ENCODE measurements at places on chromosomes 6 and 20. TPM values are rescaled to one million over a fixed set of nuclear protein-coding genes. Genes with fewer than 3 reads are reported as not detected.

DNA sequence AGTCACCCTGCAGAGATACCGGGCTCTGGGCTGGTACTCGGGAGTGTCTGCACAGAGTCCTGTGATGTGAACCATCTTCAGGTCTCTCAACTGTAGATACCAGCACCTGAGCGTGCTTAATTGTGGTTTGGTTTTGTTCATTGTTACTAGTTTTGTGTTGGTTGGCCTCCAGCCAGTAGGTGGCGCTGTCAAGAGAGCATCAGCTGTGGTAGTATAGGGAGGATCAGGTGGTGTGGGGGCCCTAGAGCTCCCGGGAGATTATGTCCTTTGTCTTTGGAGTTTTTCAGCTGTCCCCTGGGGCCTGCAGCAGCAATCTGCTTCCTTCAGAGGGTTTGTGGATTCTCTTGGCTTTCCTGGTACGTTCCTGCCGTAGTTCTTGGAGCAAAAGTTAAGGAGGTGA lies 67.9 kb downstream of the CDYL start:
- H3K27me3 ChIP-seq: no peaks in the 10 kb centered on the region
- no peak overlapping the region for H3K27ac ChIP-seq
- H3K4me3 ChIP-seq: no peak overlapping the region
- no peaks in the 10 kb centered on the region for H3K36me3 ChIP-seq
- no peak for DNase-seq

- DNase-seq: no peak
- H3K27me3 ChIP-seq: no peaks in the 10 kb centered on the region
Observed at GRCh38 chr20:40860487-40860902, 168.1 kb upstream of the TOP1 start.

- no peak overlapping the region for H3K4me3 ChIP-seq
- H3K36me3 ChIP-seq: no peaks in the 10 kb centered on the region
Observed at GRCh38 chr6:128168244-128168643, 267.4 kb upstream of the THEMIS start.

- H3K27me3 ChIP-seq: no peaks in the 10 kb centered on the region
Observed at GRCh38 chr20:51551186-51551585, 8.7 kb upstream of the NFATC2 start.

- DNase-seq: no peak
- no peaks in the 10 kb centered on the region for H3K4me1 ChIP-seq
Observed at GRCh38 chr20:38839563-38839962, 34.1 kb downstream of the PPP1R16B start.

DNA sequence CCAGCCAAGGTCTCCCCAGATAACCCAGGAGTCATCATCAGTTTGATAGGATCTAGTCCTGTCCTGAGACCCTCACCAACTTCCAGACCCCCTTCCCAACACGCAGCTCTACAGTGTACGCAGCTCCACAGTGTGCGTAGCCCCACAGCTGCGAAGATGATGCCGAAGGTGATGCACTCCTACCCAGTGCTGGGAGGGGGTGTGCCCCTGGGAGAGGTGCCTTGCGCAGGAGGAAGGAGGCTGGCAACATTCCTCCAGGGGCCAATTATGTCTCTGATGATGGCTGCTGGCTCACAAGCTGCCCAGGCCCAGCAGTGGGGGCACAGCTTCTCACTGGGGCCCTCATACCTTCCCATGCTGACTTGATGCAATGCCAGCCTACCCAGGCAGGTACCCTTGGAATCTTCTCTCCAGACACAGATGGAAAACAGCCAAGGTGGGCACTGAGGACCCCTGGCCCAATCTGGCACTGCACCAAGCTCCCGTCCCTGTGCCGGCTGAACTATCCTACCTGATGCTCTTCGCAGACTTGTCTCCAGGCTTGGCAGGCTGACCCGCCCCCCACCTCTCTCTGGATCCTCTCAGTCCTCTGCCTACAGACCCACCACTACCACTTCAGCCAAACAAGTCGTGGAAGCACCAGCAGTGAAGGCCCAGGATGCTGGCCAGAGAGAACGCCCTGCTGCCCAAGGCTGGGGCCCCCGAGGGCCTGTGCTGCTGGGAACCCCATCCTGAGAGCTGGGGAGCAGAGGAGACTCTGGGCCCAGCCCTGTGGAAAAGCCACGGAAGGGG lies 1.4 kb downstream of the ZNF512B start:
- no peaks in the 10 kb centered on the region for H3K27me3 ChIP-seq
- DNase-seq: peak; percentile 70
- peaks cover 25% of the 10 kb centered on the region for H3K36me3 ChIP-seq
- H3K4me3 ChIP-seq: peak overlapping the region; percentile 71

DNA sequence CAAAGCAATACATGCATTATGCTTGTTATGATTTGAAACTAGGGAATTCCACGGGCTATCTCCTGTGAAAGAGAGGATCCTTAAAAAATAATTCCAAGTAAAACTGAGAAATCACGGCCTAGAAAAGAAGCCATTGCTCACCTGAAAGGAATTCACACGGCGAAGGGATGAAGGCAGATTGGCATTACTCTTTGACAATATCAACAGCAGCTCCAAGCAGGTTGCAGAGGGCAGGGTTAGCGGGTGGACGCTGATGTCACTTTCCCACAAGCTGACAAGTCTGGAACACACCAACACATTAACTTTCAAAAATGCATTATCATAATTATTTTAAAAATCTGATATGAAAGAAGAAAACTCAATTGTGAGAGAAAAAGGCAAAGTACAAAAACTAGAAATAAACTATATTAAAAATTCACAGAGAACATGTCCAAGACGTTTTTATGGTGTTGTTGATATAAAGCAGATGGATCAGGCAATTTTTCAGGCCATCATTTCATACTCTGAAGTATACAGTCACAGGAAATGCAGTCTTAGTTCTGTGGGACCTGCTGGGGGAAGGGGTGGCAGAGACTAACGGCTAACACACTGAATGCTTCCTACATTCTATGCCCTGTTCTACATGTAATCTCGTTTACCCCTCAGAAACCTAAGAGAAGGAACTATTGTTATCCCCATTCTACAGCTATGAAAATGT lies 108.3 kb downstream of the UBE3D start:
- no peaks in the 10 kb centered on the region for H3K27me3 ChIP-seq
- no peak overlapping the region for H3K27ac ChIP-seq
- H3K4me1 ChIP-seq: peaks cover 7% of the 10 kb centered on the region
- no peak overlapping the region for H3K4me3 ChIP-seq
- no peaks in the 10 kb centered on the region for H3K36me3 ChIP-seq
- DNase-seq: no peak

- H3K36me3 ChIP-seq: no peaks in the 10 kb centered on the region
- no peaks in the 10 kb centered on the region for H3K27me3 ChIP-seq
- H3K27ac ChIP-seq: peak overlapping the region; percentile 41
- H3K4me3 ChIP-seq: no peak overlapping the region
Observed at GRCh38 chr20:13322621-13323020, 101.5 kb downstream of the ISM1 start.

- H3K27me3 ChIP-seq: no peaks in the 10 kb centered on the region
- no peak overlapping the region for H3K27ac ChIP-seq
- no peak overlapping the region for H3K4me3 ChIP-seq
- no peaks in the 10 kb centered on the region for H3K4me1 ChIP-seq
- H3K36me3 ChIP-seq: no peaks in the 10 kb centered on the region
Observed at GRCh38 chr6:87755708-87756671, 54.0 kb upstream of the AKIRIN2 start.

GRCh38 chr20:47689731-47690130 lies 95.5 kb downstream of the SULF2 start:
- no peak for DNase-seq
- H3K36me3 ChIP-seq: peaks cover 13% of the 10 kb centered on the region
- H3K27ac ChIP-seq: no peak overlapping the region
- peaks cover 13% of the 10 kb centered on the region for H3K4me1 ChIP-seq
- no peaks in the 10 kb centered on the region for H3K27me3 ChIP-seq
- no peak overlapping the region for H3K4me3 ChIP-seq

GRCh38 chr20:33014336-33015113 lies 7.0 kb downstream of the BPIFB2 start:
- H3K36me3 ChIP-seq: no peaks in the 10 kb centered on the region
- H3K27ac ChIP-seq: no peak overlapping the region
- H3K4me1 ChIP-seq: no peaks in the 10 kb centered on the region
- no peak for DNase-seq

Gene KCNS1
- total RNA-seq: 0.14 TPM

- no peak overlapping the region for H3K4me3 ChIP-seq
- no peaks in the 10 kb centered on the region for H3K4me1 ChIP-seq
- no peaks in the 10 kb centered on the region for H3K27me3 ChIP-seq
- H3K36me3 ChIP-seq: no peaks in the 10 kb centered on the region
Observed at GRCh38 chr6:113774127-113774825, 82.9 kb upstream of the MARCKS start.

Gene GRM4
- 0.14 TPM for total RNA-seq

DNA sequence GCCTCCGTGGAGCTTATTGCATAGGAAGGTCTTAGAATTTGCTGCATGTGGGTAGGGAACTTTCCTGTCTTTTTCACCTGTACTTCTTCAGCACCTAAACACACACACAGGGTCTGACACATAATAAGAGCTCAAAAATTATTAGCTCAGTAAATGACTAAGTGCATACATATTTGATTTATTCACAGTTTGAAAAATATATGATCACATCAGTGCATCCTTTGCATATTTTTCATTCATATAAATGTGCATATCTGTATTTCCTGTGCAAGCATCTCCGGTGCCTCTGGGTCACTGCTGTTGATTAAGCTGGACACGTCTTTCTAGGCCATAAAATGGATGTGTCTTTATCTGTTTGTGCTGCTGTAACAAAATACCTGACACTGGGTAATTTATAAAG lies 234.7 kb downstream of the UST start:
- H3K4me3 ChIP-seq: no peak overlapping the region
- no peak for DNase-seq
- no peaks in the 10 kb centered on the region for H3K36me3 ChIP-seq
- H3K27me3 ChIP-seq: no peaks in the 10 kb centered on the region

DNA sequence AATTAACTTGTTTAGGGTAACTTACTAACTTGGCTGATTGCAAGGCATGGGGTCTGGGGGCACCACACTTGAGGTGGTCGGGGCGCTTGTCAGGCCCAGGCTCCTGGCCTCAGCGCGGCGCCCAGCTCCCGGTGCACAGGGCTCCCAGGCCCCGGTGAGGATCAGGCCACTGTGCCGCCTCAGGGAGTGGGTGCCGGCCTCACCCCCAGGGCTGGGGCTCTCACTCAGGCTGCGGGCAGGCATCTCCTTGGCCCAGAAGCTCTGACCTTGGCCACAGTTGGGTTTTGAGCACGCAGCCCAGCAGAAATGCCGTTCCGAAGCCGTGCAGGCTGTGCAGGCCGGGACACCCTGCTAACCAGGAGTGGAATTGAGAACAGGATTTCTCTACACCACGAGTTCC lies 37.8 kb upstream of the BHLHE23 start:
- peaks cover 13% of the 10 kb centered on the region for H3K27me3 ChIP-seq
- no peaks in the 10 kb centered on the region for H3K4me1 ChIP-seq
- no peak for DNase-seq

Gene WFDC5
- not detected for total RNA-seq

DNA sequence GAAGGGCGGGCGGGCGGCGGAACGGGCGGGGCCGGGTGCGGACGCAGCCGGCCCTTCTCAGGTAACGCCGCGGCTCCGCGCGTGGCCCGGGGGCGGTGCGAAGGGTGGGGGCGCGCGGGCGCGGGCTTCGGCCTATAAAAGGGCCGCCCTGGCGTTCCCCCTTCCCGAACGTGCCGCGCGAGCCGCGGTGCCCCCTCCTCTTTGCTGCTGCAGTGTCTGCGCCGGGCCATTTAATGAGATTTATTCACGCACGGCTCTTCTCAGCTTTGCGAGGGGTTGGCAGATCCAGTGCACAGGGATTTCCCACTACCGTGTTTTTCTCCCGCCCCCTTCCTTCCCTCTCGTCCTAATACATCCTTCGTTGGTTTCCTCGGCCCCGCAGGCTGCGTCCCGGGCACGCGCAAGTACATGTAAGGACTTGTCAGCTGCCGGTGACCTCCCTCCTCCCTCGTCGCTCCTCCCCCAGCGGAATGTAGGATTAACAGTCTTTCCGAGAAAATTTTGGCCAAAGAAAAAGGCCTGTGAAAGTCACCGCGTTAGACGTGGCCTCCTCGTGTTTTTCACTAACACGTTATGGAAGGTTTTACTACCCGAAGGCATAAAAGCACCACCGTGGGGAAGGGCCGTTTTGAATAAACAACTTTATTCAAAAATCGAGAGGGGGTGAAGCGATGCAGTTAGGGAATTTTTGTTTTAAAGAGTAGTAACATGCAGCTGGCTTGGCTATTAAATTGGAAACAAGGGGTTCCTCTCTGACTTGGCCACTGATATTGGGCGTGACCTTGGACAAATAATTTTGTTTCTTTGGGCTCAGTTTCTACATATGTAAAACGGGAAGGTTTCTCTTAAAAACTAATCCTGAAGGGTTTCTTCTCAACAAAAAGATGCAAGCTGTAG lies 966 bp upstream of the REV3L start:
- peak overlapping the region; percentile 100 for H3K27ac ChIP-seq
- H3K27me3 ChIP-seq: no peaks in the 10 kb centered on the region
- H3K4me1 ChIP-seq: peaks cover 37% of the 10 kb centered on the region
- peak overlapping the region; percentile 92 for H3K4me3 ChIP-seq
- peak; percentile 99 for DNase-seq
- H3K36me3 ChIP-seq: no peaks in the 10 kb centered on the region

- no peaks in the 10 kb centered on the region for H3K27me3 ChIP-seq
- H3K4me3 ChIP-seq: peak overlapping the region; percentile 37
- no peaks in the 10 kb centered on the region for H3K4me1 ChIP-seq
- DNase-seq: no peak
- peak overlapping the region; percentile 87 for H3K27ac ChIP-seq
Observed at GRCh38 chr20:17531665-17532025, 466 bp upstream of the BFSP1 start.
